HAP-1 (cell line): ENCODE measurements at places on chromosomes 2 and 18.

DNA sequence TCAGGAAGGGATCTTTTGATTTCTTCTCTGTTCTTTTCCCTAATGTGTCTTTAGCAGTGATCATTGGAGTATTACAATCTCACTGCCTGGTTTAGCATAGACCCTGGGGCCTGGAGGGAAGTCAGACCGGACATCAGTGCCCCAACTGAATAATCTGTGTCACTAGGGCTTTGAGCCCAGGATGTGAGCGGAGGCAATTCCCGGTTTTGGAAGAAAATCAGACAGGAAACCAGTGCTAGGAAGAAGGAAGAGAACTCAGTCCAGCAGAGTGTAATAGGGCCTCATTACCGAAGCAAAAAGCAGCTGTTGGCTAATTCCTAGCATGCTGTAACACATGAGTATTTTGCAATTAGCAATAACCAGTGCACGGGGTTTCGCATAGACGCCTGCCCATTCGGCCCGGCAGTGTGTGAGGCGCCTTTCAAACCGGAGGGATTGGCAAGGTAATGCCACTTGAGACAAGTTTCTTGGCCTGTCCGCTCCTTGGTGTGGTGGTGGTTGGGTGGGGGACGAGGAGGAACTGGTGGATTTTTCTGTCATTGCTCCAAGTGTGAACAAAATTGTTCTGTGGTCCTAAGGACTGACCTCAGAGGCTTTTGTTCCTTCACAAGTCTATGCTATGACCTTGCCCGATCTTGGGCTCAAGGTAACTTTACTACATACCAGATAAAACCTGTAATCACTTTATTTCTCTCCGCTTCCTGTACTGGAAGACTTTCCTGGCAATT, 2.8 kb downstream of the FOSL2 start:
- no peak for DNase-seq

GRCh38 chr18:46464926-46465655, 191.9 kb downstream of the LOXHD1 start:
- DNase-seq: no peak

GRCh38 chr2:172834881-172835280, 99.2 kb downstream of the RAPGEF4 start:
- no peak for DNase-seq

DNA sequence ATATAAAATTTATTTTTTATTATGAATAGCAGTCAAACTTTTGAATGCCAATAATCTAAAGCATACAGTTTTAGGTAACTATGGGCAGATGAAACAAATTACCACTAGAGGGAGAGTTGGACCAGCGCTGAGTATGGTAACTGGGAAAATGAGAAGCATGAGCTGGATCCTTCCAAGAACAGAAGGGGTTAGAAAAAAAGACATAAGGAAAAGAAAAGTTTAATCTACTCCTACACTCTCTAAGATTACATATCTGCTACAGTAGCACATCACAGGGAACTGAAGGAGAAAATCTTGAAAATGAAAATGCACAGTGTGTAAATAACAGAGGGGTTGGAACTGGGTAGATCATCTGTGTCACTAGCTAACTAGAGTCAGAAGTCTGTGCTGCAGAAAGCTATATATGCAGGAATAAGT, 15.5 kb downstream of the REG3G start:
- no peak for DNase-seq

- DNase-seq: peak; percentile 41
Measured at GRCh38 chr2:209501579-209501978, 77.7 kb downstream of the MAP2 start.

GRCh38 chr2:112583497-112584133, 794 bp upstream of the CHCHD5 start:
- no peak for DNase-seq

DNA sequence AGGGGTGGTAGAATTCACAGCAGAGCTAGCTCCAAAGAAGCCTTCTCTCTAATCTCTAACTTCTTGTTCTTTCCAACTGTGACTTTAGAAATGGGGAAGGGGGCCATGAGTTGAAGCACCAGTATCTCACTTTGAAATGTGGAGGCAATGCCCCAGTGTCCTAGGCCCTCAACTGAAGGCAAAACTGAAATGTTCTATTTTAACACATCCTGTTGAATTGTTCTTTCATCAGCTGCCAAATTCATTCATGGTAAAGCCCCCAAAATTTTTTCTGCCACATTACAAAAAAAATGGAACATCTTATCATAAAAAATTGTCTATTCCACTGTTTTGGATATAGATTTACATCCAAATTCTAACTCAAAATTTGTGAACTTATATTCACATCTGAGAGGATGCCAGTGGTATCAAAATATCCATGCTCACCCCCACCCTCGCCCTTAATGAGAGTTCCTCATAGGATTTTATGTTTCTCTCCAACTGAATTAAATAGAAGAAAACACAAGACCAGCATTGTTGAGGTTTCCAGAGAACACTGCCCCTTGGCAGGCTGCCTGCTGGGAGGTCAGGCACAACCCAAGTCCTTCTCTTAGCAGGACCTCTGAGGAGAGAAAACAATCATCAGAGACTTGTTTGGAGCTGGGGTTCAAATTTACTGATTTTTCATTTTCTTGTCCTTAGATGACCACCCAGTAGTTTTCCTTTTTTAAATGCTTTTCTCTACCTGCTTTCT, 147.4 kb upstream of the PGAP1 start:
- DNase-seq: no peak

- DNase-seq: no peak
Measured at GRCh38 chr2:196767101-196767500, 32.4 kb downstream of the GTF3C3 start.

DNA sequence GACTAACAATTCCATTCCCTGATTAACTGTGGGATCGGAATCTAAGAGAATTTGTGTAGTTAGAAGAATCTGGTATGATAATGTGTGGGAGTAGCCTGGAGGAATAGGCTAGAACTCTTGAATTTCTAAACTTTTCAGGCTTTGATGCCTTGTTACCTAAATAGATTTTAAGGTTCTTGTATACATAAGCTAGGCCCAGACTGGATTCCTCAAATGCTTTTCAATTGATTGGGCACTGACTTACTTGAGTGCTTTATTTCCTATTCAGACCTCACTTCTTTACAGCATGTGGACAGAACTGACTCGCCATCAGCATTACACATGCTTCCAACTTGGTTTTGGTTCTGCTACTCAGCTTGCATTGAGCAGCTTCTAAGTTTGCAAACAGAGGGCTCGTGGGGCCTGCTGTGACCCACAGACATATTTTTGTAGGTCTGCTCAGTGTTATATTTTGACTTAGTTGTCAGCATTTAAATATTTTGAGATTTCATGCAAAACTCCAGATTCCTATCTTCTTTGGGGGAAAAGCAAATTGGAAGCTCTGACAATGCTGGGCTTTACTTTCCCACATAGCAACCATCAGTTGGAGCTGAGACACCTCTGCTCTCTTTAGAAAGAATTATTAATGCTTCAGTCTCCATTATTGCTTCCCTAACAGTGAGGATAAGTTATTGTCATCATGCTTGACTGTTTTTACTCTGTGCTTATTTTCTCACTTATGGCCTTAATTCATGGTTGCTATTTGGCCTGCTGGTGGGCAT, 5.7 kb downstream of the PARD3B start:
- peak; percentile 14 for DNase-seq

- no peak for DNase-seq
Measured at GRCh38 chr2:159715451-159715850, 3.1 kb downstream of the MARCHF7 start.

GRCh38 chr18:61831071-61831470, 61.7 kb downstream of the RNF152 start:
- DNase-seq: no peak

DNA sequence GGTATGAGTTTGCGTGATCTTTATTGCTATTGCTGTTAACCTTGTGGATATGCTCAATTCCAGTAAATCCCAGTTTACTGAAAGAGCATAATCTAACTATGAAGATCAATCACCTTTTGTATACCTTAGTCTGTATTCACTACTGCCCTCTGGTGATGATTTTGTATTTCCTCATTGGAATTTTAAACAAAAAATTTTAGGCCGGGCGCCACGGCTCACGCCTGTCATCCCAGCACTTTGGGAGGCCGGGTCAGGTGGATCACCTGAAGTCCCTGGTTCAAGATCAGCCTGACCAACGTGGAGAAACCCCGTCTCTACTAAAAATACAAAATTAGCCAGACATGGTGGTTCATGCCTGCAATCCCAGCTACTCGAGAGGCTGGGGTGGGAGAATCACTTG, 5.1 kb downstream of the COMMD1 start:
- no peak for DNase-seq

DNA sequence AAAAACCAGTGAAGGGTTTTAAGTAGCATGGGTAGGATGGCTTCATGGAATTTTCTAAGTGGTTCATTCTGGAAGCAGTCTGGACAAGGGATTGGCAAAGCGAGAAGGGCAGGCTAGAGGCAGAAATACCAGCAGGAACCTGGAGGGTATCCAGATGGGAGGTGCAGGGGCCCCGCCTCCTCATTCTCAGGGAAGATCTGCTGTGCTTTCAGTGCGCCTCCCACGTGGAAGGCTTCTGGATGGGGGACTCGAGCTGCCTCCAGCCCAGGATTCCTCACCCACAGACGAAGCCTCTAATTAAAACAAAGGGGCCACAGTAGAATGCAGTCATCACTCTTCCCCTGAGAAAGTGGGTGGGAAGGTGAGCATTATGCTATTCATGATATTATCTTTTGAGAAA, 79.8 kb downstream of the VSNL1 start:
- no peak for DNase-seq

DNA sequence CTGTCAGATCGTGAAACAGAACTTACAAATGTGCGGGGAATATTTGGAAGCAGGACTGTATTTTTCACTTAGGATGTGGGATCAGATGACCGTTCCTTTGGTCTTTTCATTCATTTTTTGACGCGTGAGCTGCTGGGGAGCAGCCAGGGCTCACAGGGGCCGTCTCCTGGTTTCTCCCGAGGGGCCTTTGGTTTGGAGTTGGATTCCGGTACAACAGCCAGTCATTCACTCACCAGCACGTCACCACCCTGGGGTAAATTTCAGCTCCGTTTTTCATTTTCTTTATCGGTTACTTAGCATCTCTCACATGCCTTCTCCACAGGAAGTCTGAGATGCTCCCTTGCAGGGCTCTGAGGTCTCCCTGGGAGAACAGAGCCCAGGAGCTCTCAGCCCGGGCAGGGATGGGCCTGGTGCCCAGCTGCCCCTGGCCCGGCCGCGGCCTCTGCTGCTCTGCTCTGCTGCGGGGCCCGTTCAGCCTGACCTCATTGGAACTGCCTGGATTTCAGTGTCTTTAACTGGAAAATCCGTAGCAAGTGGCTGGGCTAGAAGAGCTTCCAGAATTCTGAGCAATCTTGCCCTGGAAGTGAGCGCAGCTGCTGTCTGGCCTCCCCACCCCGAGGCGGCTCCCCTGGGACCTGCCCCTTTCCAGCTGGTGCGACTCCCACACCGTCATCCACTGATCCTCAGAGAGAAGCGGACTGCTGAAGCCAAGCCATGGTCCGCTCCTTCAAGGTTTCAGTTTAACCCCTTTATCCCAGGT, 335.6 kb downstream of the EIPR1 start:
- no peak for DNase-seq

DNA sequence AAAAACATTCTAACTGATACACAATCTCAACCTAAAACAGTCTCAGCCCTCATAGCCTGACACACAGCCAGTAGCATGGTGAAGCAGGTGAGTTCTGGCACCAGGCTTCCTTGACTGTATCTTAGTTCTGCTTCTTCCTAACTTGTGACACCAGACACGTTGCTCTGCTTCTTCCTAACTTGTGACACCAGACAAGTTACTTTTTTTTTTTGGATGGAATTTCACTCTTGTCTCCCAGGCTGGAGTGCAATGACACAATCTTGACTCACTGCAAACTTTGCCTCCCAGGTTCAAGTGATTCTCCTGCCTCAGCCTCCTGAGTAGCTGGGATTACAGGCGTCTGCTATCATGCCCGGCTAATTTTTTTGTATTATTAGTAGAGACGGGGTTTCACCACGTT, 6.7 kb upstream of the ATG16L1 start:
- no peak for DNase-seq

DNA sequence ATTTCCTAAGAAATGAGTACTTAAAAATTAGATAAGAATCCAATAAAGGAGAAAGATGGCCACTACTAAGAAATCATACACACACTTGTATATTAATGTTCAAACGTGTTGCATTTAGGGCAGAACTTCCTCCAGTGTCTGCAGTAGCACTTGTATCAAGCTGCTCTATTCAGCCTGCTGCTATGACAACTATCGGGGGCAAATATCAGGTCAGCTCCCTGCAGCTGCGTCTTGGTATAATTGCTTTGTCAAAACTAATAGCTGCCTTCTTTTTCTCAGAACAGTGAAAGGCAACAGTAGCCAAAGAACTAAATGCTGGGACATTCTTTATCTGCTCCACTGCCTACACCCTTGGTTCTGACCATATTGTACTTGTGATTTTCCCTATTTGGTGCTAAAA, 300.7 kb downstream of the NOL4 start:
- DNase-seq: no peak

GRCh38 chr2:71941726-71942525, 205.7 kb downstream of the CYP26B1 start:
- no peak for DNase-seq

DNA sequence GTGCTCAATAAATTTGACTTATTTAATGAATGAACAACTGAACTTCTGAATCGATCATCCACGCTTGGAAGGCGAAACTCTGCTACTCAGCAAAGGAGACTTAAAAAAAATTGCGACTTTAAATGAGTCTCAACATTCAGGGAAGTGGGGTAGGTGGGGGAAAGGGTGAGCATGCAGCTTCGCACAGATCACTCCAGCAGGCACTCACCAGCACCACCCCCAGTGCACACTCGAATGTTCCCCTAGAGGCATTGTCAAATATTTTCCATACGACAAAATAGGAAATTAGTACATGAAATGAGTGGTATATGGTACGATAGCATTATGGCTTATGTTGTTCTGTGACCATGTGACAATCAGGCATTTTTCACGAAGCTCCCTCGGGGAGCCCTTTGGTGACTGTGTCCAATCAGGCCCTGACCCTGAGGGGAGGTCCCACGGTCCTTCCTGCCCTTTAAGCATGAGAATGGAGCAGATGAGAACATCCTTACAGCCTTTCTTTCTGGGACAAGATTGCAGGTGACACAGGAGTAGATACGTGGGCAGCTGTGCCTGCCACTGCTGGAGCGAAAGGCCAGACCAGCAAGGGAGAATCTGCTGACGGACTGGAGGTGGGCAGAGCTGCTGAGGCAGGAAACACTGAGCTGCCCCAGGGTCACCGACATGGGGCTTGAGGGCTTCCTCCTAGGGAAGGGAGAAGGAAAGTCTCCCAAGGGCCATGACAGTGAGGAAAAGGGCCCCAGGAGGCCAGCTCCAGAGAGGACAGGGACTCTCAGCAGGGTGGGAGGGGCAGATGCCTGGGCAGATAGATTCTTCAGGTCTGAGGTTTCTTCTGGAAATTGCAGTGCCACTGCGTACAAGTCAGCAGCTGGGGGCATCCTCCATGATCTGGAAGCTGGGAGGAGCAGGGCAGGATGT, 101.3 kb upstream of the ID2 start:
- DNase-seq: no peak
